ENCODE measurements at places on chromosomes 13 and 19. TPM values are rescaled to one million over a fixed set of nuclear protein-coding genes. Genes with fewer than 3 reads are reported as not detected.

BEST2 gene
- total RNA-seq = not detected

ALOX5AP gene
- 114 TPM for total RNA-seq

INAFM1 gene
- total RNA-seq = 8.7 TPM

ATP1A3 gene
- total RNA-seq = 2.5 TPM

C13orf42 gene
- not detected for total RNA-seq

FLT3LG gene
- 271 TPM for total RNA-seq

ZNF91 gene
- total RNA-seq = 35.8 TPM

CDC34 gene
- total RNA-seq = 39.8 TPM

ZNF581 gene
- total RNA-seq = 21.0 TPM

SHISA7 gene
- not detected for total RNA-seq

Data from T-helper 2 cell treated with Interferon-gamma antibody and Interleukin-4, amounts not matched to agents 100 ng/mL and 5 ng/mL, for 36 hours (primary cell).